Stimulated activated CD4-positive, alpha-beta T cell treated with anti-CD3 and anti-CD28 coated beads, Interleukin-2, amount 100 ng/mL, for 4 hours (primary cell): ENCODE measurements at places on chromosomes 16 and 17.
A peak's percentile ranks its signal among the peaks of the same experiment; 100 is the strongest.

DNA sequence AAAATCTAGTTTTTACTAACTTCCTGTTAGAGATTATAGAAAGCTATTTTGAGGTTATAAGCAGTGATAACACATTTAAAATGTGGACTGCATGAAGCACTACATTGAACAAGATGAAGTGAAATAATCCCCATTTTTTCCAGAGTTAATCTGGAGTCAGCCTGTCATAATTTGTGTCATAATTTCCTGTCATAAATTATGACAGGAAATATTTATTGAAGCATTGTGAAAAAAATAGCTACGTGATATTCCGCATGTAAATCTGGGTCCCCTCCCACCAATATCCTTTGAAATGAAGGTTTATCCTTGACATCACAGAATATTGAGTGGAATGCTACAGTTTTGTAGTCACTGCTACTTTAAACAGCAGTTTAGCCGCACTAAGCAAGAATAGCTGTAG, 40.1 kb downstream of the OMG start:
- DNase-seq, result no peak

- no peak for DNase-seq
These were observed 684.0 kb downstream of the CDH11 start for GRCh38 chr16:64437706-64438324.

GRCh38 chr16:48409839-48410632, 24.8 kb upstream of the SIAH1 start:
- no peak for DNase-seq

DNA sequence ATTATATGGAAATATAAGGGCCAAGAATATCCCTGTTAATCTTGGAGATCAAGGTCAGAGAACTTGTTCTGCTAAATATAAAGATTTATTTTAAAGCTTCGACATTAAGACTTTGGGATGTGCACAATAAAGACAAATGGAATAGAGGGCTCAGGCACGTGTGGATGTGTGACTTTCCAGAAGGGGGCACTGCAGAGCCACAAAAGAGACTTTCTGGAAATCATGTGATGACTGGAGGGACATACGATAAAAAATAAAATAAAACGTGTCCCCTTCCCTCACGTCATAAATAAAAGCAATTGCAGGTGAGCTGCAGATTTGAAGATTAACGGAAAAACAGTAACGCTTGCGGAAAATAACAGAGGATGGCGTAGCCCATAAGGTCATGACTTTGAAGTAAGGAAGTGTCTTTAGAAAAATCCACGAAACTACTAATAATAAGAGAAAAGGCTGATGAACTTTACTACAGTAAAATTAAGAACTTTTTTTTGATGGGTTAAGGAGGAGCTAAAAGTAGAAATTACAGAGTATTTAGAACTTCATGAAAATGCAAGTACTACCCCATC, 9.4 kb upstream of the ENGASE start:
- peak; percentile 41 for DNase-seq

DNA sequence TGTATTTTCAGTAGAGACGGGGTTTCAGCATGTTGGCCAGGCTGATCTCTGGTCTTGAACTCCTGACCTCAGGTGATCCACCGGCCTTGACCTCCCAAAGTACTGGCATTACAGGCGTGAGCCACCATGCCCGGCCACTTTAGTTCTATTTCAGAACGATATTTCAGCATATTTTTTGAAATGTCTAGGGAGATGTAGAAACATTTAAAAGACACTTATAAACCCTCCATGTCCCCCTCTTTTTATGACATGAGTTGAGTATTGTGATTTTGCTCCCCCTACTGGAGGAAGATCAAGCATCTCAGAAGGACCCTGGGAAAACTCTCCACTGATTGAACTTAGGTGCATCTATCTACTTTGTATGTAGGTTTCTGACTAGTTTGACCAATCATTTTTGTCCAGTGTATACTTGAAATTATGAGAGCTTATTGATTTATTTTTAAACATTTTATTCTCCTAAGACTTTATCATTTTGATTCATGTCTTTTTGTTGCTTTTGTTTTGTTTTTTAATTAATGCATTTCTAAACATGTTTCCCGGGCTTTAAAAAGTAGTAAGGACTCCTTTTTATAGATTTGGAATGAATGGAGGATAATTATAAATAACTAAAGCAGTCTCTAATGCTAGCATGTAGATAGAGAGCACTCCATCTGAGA, 105.1 kb downstream of the CHD9 start:
- peak; percentile 13 for DNase-seq

GRCh38 chr16:6735631-6736030, 597.0 kb upstream of the RBFOX1 start:
- no peak for DNase-seq
